Right cardiac atrium (tissue), 5 donors: ENCODE measurements at places on chromosomes 5 and 9. TPM values are rescaled to one million over a fixed set of nuclear protein-coding genes. Genes with fewer than 3 reads are reported as not detected.

GRCh38 chr5:126531543-126532120, 63.4 kb downstream of the ALDH7A1 start:
- DNase-seq, result peak; percentile 62

The PCSK5 gene
- 4.9 TPM for total RNA-seq

The NIPBL gene
- 47.4 TPM for total RNA-seq

The CARD6 gene
- total RNA-seq, result 7.9 TPM

The SPATA31A3 gene
- not detected for total RNA-seq

The PLPP6 gene
- total RNA-seq, result 3.8 TPM

DNA sequence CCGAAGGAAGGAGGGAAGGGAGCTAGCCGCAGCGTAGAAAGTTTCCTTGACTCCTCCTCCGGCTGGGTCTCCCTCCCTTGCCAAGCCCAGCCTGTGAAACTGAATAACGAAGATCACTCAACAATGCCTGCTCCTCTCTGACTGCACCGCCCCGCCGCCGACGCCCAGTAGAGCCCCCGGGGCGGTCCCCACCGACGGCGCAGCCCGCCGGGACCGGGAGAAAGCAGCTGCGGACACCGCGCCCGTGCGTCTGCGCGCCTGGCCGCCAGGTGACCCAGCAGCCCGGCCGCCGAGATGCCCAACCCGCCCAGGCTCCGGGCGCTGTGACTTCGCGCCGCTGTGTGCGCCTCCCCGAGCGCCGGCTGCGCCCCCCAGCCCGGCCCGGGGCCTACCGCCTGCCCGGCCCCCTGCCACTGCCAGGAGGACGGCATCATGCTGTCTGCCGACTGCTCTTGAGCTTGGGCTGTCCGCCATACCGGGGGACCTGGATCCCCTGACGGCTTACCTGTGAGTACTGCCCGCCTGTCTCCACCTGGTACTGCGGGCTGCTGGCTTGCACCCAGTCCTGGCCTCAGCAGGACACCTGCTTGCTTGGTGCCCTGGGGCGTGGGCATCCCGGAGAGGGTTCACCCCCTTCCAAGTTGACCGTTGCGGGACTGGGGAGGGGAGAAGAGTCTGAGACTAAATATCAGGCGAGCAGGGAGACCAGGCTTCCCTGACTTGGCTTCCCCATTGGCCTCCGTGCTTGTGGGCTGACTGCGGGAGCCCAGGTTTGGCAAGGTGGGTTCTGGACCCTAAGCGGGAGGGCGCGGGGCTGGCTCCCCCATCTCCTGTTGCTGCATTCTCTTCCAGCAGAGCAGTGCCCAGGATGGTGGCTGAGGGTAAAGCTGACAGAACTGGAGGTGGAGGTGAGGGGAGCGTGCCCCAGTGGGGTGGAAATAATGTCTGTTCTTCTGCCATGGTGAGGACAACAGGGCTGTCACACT, 26.2 kb upstream of the SPTLC1 start:
- DNase-seq, result peak; percentile 75

The GCNT4 gene
- total RNA-seq, result 0.31 TPM

GRCh38 chr5:137575847-137576246, 76.7 kb upstream of the SPOCK1 start:
- no peak for DNase-seq

The CBY3 gene
- not detected for total RNA-seq

GRCh38 chr5:159799701-159800100, 116.6 kb upstream of the ADRA1B start:
- DNase-seq, result no peak

The RAD17 gene
- total RNA-seq, result 19.1 TPM

GRCh38 chr5:53236683-53237082, 127.1 kb upstream of the MOCS2 start:
- no peak for DNase-seq

- no peak for DNase-seq
Measured at GRCh38 chr9:88406051-88406450, 17.8 kb downstream of the SPIN1 start.

The EIF4E1B gene
- not detected for total RNA-seq

DNA sequence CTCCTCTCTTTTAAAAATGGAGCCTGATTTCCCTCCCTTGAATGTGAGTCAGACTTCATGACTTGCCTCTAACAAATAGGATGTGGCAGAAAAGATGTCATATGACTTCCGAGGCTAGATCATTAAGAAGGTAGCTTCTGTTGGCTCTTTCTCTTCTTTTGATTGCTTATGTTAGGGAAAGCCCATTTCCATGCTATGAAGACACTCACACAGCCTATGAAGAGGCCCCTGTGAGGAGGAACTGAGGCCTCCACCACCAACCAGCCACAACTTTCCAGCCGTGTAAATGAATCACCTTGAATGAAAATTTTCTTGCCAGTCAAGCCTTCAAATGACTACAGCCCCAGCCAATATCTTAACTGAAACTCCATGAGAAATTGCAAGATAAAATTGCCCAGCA, 413.4 kb downstream of the TMEM38B start:
- DNase-seq, result no peak

GRCh38 chr5:176784218-176785165, 25.9 kb upstream of the UNC5A start:
- no peak for DNase-seq

- no peak for DNase-seq
Measured at GRCh38 chr5:65916636-65917035, 9.7 kb upstream of the ERBIN start.

- no peak for DNase-seq
Measured at GRCh38 chr5:157137691-157138090, 5.0 kb downstream of the MED7 start.

DNA sequence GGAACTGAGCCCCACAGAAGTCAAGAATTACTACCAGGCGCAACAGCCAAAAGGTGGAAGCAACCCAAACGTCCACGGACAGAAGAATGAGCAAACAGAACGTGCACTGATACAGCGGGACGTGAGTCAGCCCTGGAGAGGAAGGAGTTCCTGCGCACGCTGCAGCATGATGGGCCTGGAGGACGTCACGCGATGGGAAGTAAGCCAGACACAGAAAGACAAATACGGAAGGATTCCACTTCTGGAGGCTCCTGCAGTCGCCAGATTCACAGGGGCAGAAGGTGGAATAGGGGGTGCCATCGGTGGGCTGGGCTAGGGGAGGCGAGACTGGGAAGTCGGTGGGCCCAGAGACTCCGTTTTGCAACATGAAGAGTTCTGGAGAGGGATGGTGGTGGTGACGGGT, 80.3 kb upstream of the PHYKPL start:
- DNase-seq, result peak; percentile 57

The SEMA6A gene
- total RNA-seq, result 4.7 TPM

The SMIM23 gene
- not detected for total RNA-seq

The PCDHA9 gene
- total RNA-seq, result not detected

DNA sequence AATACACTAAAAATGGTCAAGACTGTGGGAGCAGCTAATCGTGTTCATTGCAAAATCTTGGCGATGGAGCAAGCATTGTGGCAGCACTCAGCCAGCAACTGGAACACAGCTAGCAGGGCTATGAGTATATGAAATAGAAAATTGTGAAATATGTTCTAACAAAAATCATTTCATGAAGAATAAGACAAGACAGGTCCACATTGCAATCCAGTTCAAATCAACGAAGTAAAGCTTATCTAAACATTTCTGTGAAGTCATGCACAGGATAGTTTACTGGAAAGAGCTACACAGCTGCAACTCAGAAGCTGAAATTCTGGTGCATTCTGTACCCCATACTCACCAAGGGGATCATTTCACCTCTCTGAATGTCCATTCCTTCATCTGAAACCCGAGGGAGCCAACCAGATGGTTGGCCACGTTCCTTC, 5.3 kb upstream of the NFIL3 start:
- DNase-seq, result no peak

DNA sequence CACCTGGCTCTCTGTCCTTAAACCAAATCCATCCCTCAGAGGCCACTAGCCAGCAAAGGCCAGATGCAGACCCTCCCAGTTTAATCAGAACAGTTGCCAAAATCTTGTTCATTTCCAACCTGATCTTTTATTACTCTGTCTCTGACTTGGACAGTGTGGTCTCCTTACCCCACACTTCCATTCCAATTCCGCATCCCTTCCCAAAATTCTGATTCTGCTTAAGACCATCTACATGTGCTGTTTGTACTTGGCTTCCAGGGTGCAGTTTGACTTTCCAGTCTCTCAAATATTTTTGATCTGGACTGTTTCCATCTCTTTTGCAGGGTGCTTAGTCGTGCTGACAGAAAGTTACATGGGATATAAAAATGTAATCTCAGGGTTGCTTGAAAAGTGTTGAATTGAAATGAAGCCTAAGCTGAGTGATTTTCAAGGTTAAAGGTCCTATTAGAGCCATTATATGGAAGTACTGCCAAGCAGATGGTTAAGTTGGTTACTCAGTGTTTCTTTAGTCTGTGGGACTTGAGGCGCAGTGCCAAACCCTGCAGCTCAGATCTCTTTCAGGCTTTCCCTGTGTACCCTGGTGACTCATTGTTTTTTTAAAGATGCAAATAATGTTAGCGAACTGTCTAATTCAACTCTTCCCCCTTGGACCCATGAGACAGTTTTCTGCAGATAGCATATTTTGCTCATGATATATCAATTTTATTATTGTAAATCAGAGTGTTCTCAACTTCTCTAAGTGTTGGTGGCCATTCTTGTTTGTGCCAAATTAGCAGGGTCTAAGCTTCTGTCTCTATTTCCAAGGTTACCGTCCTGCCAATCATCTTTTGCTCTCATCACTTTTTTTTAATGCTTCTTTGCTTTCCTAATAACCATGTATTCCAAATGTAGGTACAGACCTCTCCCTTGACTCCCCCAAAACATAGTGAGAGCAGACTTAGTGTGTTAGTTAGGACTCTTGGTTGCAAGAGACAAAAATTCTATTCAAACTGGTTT, 18.2 kb upstream of the DCP2 start:
- DNase-seq, result peak; percentile 84

DNA sequence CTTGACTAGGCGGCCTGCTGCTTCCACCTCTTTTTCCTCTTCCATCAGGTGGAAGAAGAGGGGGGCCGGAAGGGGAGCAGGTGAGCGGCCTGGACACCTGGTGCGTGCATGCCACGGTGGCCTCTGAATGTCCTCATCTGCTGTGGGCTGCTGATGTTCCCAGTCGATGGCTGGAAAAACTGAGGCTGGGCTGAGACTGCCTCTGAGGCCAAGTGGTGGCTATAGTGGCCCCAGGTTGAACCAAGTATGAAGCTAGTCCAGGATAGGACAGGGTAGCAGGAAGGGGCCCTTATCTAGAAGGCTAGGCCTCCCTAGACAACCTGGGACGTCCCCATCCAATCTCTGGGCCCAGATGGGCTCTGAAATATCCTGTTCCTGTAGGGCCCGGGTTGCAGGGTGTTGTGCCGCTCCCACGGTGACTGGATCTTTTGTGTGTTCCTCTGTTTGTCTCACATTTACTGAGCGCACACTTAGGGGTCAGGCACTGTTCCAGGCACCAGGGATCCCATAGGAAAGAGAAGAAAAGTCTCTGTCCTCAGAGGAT, 753 bp upstream of the NR5A1 start:
- DNase-seq, result no peak

- DNase-seq, result no peak
Measured at GRCh38 chr5:81181576-81182316, 51.4 kb upstream of the CKMT2 start.

The ADRB2 gene
- 5.0 TPM for total RNA-seq

DNA sequence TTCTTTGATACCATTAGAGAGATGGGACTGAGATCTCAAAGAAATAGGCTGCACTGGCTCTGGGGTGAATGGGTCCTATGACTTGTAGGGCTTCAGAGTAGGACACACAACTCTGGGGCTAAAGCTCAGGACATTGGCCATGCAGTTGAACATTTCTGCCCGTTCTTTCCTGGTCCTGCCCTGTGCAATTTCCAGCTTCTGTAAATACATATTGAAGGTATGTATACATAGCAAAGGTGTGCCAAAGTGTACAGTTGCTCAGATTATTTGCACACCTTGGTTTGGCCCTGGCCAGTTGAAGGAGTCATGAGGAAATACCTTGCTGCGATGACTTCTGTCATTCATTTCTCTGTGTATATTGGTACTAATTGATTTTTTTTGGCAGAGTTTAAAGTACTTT, 52.8 kb upstream of the TAF11L2 start:
- no peak for DNase-seq

The SLC34A3 gene
- total RNA-seq, result not detected

DNA sequence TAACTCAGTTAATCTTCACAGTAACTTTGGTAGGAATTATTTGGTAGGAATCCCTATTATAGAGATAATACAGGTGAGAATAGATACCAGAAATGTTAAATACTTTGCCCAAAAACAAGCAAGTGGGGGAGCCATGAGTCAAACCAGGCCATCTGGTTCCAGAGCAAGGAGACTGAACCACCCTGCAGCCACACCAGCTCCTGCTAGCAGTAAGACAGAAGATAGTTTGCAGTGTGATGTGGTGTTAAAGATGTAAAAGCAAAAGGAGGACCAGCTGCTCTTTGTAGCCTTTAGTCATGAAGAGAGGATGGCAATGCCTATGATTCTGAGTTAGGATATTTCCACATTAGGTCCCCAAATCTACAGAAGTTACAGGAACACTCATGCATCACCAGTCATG, 101.4 kb downstream of the PRKACG start:
- no peak for DNase-seq

DNA sequence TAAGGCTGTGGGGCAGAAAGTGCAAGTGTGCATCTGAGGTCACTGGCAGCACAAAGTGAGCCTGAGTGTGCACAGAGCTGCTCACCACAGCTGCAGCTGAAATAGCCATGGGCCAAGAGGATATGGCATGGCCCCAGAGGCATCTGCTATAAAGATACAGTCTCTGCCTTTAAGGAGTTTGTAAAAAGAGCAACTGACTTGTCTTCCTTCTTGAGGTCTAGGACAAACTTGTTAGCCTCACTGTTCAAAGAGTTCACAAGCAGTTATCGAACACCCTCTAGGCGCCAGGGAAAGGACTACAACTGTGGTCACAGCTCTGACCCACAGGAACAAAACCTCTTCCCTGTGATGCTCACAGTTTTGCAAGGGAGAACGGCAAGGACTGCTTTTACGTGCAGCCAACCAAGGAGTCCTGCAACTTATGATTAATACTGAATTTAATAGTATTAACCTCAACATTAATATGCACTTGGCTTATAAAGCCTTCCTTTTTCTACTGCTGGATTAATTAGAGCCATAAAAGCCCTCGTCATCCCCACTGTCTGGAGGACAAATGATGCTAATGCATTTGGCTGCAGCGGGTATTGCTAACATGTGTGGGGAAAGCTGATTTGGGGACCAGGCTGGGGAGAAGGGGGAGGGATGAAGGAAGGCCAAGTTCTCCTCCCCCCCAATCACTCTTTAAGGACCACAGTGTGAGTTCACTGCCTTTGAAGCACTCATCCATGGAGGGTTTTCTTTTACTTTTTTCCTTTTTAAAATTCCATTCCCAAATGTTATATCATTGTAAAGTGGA, 189.8 kb upstream of the TRIM32 start:
- DNase-seq, result no peak

DNA sequence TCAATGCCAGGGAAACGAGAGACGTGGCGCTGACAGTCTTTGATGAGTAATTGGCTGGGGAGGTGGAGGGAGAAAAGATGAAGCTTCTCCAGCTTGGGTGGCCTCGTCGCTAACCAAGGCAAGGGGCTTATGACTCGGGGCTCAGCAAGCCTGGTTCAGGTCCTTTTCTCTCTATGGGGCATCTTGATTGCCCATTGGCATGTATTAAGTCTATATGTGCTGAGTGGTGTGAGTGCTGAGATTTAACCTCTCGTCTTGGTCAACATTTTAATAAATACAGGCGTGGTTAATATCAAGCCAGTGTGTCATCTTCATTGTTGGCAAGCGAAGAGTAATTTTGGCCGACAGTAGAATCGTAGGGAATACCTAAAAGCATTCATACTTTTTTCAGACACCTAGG, 85.9 kb downstream of the RAI14 start:
- DNase-seq, result no peak
